CD4-positive, alpha-beta T cell treated with Interleukin-12 subunit alpha and Interleukin-12 subunit beta, for 1 hour (primary cell): ENCODE measurements at places on chromosomes 3 and 15.
A peak's percentile ranks its signal among the peaks of the same experiment; 100 is the strongest.

- DNase-seq = no peak
Observed at GRCh38 chr3:46916278-46916677, 38.8 kb downstream of the PTH1R start.

DNA sequence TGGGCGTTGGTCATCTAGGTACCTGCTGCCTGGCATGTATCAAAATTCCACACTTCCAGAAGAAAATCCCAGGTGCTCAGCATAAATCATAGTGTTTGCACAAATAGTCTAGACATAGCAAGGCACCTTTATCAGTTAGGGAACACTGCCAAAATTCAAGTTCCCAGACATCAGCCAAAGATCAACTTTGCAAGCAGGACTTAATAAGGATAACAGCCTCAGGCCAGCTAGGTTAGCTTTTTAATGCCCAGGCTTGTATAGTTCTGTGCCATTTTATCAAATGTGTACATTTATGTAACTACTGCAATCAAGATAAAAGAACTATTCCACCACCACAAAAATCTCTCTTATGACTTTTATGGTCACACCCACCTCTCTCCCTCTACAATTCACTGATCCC, 30.7 kb downstream of the DZIP3 start:
- no peak for DNase-seq

- DNase-seq = no peak
Observed at GRCh38 chr3:24810881-24811280, 316.2 kb upstream of the THRB start.

DNA sequence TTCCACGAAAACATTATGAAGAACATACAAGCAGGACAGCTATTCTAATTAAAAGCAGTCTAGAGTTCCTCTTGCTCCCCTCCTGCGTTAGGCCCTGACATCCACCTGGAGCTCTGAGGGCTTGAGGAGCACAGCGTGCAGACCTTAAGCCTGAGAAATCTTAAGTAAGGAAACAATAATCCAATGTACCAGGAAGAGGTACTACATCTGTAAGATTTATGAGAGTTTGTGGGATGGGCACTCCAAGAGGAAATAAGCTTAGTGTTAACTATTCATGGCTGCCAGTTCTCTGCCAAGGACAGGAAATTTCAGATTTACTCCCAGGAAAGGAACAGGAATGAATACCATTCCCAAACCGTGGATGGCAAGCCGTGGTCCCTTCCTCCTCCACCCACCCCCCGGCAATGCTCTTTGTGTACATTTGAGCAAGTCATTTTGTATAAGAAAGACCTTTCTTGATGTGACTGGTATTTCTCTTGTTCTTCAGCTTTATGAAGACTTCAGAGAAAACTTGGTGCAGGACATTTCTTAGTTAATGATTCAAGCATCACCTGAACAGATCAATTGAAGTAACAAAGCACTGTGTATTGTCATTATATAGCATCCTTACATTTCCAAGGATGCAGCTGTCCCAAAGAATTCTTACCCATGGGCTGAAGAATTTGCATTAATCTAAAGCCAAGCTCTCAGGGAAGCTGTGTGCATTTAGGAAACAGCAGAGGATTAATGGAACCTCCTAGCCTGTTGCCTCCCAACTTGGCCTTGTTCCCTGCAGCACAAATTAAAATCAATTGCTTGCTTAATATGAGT, 28.8 kb upstream of the VILL start:
- no peak for DNase-seq

DNA sequence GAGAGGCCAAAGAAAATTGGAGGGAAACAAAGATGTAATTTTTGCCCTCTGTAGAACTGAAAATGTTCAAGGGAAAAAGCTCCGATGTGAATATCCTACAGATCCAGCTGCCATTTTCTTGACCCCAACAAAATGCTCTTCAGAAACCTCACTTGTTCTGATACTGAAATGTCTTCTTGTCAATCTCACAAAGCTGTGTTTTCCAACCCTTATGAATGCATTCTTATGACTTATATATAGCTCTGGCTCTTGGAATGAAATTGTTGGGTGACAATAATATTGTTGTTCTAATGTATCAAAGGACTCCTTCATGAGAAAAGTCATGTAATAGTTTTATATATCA, 157.1 kb upstream of the TGFBR2 start:
- no peak for DNase-seq

GRCh38 chr15:79193549-79193948, 89.0 kb upstream of the ANKRD34C start:
- no peak for DNase-seq

- peak; percentile 60 for DNase-seq
Observed at GRCh38 chr3:41881233-41881821, 80.6 kb downstream of the ULK4 start.

GRCh38 chr15:37101980-37102304, 1.6 kb upstream of the MEIS2 start:
- no peak for DNase-seq

GRCh38 chr3:61936344-61936937, 375.1 kb downstream of the PTPRG start:
- DNase-seq = peak; percentile 4

DNA sequence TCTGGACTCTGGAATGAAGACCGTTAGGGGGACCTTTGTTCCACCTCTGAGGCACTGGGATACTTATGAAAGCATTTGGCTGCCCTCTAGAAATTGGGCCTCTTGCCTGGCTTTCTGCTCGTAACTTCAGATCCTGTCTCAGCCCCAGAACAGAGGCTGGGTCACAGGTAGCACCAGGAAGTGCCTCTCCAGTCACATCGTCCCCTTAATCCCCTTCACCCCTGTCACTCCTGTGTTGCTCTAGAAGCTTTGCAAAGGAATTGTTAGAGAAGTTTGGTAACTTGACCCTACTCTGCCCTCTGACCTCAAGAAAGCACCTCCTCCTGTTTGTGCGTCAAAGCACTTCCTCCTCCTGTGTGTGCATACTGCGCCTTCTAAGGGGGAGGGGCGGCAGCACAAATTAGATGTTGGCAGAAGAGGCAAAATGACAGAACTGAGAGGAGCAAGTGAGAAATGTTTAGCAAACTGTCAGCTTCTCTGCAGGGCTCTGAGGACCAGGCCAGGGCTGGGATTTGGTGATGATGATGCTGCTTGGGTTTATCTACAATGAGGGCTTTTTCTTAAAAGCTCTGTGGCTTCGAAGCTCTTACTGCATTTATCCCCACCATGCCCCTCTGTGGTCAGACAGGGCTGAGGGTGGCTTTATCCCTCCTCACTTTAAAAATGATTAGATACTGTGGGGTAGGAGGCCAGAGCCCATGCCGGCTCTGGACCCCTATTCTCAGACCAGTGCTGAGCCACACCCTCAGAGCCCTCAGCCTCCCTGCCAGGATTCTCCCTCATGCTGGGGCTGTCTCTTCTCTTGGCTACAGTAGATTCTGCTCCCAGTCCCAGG, 76.2 kb downstream of the LARS2 start:
- no peak for DNase-seq

GRCh38 chr3:183494341-183494740, 61.2 kb downstream of the KLHL6 start:
- no peak for DNase-seq

- DNase-seq = no peak
Observed at GRCh38 chr3:78455712-78456433, 1311.9 kb downstream of the ROBO1 start.

GRCh38 chr3:139131951-139132350, 87.3 kb upstream of the PRR23C start:
- no peak for DNase-seq

DNA sequence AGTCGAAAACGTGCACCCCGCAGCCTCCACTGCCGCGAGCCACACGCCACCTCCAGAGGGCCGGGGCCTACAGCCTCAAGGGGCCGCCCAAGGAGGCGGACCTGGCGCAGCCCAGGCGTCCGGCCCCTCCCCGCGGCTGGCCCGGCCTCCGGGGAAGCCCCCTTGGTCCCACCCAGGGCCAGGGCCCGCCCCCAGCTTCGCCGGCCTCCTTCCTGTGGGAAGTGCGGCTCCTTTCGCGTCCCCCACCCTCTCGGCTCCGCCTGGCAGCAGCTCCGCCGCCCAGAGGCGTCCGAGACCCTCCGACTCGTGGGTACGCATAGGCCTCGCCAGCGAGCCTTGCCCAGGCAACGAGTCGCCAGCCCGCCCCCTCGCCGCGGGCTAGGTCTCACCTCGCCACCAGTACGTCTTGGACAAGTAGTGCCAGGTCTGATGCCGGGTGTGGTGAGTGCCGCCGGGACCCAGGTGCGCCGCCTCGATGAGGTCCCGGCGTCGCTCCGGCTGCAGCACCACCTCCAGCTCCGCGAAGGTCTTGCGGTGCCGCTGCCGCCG, 642 bp downstream of the ZBTB11 start:
- peak; percentile 96 for DNase-seq

DNA sequence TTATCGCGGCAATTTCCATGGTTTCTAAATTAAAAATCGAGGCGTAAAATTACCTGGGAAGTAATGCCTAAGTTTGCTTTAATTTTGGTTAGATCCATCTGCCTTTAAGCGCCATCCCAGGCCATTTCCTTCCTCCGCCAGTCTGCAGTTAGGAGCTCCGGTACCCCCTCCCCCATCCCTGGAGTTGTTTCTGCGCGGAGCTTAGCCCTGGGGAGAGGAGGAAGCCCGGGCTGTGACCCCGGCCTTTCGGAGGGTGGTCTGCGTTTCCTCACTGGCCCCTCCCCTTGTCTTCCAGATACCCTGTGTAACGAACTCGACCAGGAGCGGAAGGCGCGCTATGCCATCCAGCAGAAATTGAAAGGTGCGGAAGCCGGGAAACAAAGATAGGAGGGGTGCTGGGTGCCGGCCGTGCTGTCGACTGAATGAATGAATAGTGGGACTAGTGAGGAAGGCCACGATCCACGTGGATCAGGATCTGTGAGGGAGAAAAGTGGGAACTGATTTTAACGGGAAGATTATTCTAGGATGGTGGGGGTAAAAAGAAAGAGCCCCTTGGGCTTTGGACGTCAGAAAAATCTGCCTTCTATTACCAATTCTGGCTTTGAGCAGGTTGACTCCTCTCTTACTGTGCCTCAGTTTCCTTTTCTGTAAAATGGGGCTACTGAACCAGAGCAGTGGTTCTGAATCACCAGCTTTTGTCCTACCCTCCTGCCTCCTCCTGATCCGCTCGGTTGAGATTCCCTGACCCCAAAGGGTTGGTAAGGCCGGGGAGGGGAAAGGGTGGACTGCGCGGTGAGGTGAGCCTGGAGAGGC, 6.7 kb downstream of the RNU6-1 start:
- no peak for DNase-seq

GRCh38 chr3:188455748-188456147, 301.8 kb downstream of the LPP start:
- no peak for DNase-seq

- DNase-seq = no peak
Observed at GRCh38 chr15:93076875-93077274, 12.1 kb downstream of the RGMA start.

- no peak for DNase-seq
Observed at GRCh38 chr3:178845420-178846118, 226.0 kb downstream of the ZMAT3 start.

- DNase-seq = no peak
Observed at GRCh38 chr15:64233299-64233698, 70.5 kb upstream of the PPIB start.

DNA sequence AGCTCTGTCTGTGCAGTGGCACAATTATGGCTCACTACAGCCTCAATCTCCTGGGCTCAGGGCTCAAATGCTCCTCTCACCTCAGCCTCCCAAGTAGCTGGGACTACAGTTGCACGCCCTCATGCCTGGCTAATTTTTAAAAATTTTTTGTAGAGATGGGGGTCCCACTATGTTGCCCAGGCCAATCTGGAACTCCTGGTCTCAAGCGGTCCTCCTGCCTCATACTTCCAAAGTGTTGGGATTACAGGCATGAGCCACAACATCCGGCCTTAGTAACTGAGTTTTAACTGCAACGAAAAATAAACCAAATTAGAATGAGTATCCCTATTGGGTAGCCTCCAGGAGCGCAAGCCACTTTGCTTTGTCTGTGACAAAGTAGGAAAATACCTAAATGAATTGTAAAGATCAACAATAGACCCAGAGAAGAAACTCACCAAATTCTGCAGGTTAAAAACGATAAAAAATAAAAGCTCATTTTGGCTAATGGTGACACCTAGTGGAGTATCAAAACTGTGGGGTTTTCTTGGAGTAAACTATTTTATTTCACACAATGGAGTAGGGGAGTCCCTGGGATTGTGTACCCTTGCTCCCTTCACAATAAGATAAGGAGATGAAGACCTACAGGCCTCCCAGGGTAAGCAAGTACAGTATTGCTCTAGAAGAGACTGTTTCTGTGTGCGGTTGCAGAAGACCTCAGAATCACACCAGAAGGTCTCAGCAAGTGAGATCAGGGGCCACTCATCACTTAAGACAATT, 21.0 kb upstream of the CA12 start:
- DNase-seq = peak; percentile 54

DNA sequence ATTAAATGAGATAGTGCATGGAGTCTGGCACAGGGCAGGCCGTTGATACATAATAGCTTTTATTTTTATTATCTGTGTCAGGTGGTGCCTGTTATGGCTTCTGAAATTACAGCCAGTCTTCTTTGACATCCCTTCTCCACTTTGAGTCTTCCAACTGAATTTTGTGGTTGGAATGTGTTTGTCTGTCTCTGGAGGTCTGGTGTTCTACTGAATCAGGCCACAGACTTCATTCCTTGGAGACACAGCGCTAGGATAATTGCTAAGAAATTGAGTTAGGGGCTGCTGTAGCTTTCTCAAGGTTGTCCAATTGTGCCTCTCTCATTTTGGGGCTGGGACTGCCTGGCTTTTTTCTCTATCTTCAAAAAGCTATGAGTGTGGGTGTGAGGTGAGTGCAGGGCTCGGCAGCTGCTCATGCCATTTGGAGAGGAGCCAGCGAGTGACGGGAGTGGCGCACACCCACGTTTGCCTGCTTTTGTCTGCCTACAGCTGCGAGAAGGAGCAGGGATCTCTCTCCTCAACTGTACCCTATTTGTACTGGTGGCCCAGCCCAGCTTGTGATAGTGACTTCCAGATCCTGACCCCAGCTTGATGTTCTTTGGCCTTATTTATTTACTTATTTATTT, 49.8 kb upstream of the SYN2 start:
- no peak for DNase-seq

GRCh38 chr15:70870051-70870450, 16.1 kb upstream of the LARP6 start:
- DNase-seq = no peak

DNA sequence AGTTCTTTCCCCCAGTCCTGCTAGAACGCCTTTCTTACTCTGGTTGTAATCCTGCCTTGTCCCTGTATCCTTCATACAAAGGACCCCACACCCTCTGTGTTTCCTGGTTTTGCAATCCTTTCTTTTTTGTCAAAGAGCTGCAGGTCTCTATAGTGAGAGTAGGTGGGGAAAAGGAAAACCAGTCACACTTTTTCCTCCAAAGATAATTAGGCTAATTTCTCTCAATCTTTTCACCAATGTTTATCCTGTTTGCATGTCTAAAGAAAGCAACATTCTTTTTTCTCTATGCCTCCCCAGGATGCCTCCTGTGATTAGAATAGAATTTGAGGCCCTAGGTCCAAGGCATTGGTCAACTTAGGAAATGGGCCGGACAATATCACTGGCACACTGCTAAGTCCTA, 25.4 kb downstream of the SEMA6D start:
- DNase-seq = no peak

DNA sequence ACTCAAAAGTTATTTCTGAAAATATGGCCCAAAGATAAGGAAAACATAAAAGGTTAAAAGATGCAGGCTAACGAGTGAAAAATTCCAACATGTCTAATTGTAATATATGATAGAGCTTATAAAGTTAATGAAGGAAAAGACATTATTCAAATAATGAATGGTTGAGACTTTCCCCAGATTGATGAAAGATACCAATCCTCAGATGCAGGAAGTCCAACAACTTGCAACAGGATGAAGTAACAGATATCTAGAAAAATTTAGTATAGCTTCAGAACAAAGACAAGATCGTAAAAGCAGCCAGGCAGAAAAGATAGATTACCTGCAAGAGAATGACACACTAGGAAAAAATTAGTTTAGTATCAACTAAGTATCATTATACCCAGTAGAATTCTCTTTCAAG, 546.4 kb upstream of the PPP2R3A start:
- no peak for DNase-seq
